ENCODE measurements at places on chromosomes 2 and 18.

DNA sequence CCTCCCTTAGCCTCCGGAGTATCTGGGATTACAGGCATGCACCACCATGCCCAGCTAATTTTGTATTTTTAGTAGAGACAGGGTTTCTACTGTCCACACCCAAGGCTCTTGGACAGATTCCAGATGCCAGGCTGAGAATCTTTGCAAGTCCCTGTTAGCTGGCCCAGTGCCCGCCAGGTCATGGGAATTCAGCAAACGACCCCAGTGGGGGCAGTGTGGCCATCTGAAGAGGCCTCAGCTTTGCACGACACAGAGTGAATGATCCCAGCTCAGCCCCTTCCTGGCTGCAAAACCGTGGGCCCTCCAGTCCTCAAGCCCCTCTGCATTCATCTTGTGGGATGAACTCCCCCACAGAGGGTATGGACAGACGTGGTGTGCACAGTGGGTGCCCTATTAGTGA lies 179.5 kb upstream of the ID2 start:
- DNase-seq: no peak

DNA sequence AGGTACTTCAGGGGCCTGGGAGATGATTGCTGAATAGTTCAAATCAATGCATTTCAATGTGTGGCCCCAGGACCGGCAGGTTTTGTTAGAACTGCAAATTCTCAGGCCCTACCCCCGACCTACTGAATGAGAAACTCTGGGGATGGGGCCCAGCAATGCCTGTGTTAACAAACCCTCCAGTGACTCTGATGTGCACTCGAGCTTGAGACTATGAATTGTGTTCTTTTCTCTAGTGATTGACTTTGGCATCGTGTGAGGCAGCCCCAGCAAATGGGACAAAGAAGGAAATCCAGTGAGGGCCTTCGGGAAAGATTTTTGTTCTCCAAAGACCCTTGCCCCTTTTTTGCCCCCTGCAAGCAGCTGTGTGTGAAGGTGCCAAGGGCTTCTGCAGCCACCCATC lies 22.4 kb downstream of the ALK start:
- no peak for DNase-seq

- DNase-seq: no peak
These were observed 189.9 kb upstream of the ATP5MC3 start for GRCh38 chr2:175371378-175371777.

DNA sequence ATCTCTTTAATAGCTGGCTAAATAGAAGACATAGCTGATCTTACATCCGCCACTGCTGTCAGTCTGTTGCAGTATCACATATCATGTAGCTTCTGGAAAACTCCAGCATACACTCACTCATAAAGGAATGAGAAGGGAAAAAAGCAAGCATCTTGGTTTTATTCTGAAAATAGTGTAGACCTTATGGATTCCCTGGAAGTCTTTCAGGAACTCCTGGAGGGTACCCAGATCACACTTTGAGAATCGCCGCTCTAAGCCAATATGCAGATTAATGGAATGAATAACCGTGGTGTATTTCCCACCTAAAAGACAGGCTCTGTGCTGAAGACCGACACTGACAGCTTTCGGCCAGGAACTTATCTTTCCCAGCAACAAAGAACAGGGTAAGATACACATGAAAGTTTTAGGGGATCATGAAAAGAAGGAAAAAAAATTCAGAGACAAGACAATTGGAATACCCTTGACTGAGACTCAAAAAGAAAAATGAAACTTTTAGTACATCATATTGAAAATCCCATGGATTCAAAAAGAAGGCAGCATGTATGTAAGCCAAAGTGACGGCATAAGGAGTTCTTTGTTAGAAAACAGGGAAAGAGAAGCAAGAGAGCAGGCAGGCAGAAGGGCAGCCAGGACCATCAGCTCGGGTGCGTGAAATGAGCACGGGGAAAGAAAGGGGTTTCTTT lies 56.4 kb upstream of the SEC11C start:
- no peak for DNase-seq

GRCh38 chr2:85584354-85584856 lies at the start of gene VAMP5:
VAMP5 (plus strand) TSS chr2:85584431; CDS start chr2:85584491, 60 bp downstream.
- DNase-seq: no peak

DNA sequence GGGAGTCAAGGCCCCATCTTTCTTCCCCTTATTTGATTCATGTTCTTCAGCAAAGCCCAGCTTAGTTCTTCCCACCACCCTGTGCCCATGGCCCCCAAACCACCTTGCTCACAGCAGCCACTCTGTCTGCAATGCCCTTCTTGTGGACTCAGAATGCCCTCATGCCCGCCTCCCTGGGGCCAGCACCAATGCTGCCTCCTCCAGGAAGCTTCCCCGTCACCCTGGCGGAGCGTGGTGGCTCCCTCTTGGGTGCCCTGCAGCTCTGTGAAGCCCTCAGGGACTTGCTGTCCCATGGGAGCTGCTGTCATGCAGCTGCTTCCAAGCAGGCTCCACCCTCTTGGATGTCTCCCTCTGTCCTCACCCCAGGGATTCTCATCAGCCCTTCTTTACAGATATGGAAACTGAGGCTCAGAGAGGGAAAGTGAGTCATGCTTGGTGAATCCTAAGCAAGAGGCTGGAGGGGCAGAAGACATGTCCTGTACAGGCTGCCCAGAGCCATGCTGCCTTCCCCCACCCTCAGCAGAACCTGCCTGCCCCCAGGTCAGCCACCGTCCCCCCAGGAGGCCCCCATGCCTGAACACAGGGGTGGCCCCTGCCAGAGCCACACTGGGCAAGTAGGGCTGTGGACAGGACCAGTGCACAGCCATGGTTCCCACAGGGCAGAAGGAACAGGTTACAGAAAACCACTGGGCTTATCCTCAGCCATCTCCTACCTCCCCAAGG lies 11.8 kb upstream of the DUSP2 start:
- DNase-seq: no peak

- no peak for DNase-seq
These were observed 31.0 kb downstream of the CFAP36 start for GRCh38 chr2:55550368-55551102.

Data from activated CD8-positive, alpha-beta memory T cell treated with anti-CD3 and anti-CD28 coated beads for 4 hours (primary cell).